Stimulated activated CD8-positive, alpha-beta memory T cell treated with anti-CD3 and anti-CD28 coated beads, Interleukin-2, amount 100 ng/mL, for 48 hours (primary cell): ENCODE measurements at places on chromosomes 3 and 15.
A peak's percentile ranks its signal among the peaks of the same experiment; 100 is the strongest.

GRCh38 chr3:31544634-31545033, 11.9 kb downstream of the STT3B start:
- DNase-seq, result no peak

DNA sequence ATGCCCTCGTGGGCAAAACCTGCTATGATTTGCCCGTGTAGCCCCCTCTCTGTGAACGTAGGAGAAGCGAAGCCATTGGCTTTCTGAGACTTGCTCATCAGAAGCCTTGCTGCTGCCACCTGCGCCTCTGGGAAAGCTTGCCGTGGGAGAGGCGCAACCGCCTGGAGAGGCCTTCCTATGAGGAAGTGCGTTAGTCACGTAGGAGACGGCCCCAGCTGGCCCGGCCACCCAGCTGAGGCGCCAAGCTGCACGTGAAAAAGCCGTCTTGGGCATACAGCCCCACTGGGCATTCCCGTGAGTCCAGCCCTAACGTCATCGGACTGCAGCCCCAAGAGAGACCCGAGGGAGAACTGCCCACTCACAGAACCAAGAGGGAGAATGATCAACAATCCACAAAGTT, 49.1 kb upstream of the TJP1 start:
- no peak for DNase-seq

DNA sequence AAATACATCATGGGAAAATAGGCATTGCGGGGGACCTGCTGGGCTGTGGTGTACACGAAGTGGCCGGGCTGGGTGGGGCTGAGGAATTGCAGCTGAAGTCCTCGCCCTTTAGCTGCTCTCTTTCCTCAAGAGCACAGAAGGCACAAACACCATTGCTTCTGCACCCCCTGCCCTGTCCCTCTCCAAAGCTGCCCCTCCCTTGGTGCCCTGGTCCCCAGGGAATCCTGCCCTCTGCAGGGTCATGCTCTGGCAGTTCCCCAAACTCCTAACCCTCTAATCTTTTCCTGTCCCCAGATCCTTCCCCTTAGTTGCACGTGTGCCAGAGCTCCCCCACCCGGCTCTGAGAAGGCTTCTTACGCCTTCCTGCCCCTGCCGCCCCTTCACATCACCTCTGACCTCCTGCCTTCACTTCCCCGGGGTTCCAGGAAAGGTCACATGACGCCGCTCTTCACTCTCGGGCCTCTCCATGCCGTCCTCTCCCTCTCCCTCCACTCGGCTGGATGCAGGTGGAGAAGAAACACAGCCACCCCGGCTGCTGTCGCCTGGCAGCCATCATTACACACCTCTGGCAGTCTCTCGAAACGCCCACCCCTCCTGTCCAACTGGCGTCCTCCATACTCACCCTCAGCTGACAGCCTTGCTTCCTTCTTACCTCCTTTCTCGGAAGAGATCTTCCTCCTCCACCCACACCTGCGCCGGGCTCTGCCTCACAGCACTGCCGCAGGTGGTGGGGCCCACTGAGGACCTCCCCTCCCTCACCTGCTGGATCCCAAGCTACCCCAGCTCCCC, 6.9 kb upstream of the PCSK6 start:
- DNase-seq, result no peak

DNA sequence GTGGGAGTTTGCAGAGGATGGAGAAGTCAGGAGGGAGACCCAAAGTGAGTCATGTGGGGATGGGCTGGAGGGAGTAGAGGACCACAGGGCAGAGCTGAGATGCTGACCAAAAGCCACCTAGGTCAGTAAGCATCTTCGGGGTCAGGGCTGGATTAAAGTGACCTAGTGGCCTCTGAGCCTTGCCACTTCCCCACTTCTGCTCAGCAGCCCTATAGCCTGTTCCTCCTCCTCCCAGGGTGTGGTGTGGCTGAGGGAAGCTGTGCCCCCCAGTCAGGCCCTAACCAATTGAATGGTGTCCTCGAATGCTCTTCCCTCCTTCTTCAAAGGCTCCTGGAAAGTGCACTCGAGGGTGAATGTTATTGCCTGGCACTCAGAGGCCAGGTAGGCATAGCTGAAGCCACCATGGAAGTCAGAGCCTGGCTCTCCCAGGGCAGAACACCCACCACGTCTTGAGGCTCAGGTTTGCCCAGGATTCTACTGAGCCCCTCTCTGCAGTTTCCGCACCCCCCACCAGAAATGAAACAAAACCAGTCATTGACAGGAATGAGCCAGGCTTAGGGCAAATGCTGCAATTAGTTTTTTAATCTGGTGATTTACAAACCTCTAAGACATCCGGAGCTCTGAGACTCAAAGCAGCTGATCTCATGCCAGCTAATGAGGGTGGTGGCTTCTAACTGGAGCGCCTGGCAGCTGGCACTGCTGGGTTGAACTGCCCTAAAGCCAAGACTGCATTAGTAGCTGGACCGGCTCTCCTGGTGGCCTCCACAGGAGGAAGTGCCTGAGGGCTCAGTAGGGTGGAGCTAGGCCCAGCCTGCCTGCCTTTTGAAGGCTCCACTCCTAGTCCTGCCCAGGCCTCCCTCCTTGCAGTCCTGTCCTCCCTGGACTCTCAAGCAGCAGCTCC, 26.0 kb upstream of the VIPR1 start:
- no peak for DNase-seq

- no peak for DNase-seq
These were observed 31.7 kb downstream of the HGD start for GRCh38 chr3:120650311-120650710.

- DNase-seq, result no peak
These were observed 82.2 kb downstream of the CPN2 start for GRCh38 chr3:194268654-194269512.

DNA sequence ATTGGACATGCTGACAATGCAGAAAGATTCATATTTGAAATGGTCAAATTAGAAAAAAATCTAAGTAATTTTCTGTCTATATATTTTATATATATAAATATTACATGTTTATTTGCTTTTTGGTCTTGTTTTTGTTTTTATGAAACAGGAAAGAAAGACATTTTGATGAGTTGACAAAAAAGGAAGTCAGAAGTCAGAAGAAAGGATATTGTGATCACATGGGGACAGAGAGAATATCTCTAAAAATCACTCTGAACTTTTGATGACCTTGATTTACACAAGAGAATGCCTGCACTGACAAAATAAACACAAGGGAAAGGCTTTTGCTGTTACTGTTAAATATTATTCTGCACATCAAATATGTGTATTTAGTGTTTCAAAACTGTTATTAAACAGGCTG, 811.2 kb downstream of the SI start:
- no peak for DNase-seq

- DNase-seq, result no peak
These were observed 116.3 kb downstream of the RPL22L1 start for GRCh38 chr3:170753421-170754310.

DNA sequence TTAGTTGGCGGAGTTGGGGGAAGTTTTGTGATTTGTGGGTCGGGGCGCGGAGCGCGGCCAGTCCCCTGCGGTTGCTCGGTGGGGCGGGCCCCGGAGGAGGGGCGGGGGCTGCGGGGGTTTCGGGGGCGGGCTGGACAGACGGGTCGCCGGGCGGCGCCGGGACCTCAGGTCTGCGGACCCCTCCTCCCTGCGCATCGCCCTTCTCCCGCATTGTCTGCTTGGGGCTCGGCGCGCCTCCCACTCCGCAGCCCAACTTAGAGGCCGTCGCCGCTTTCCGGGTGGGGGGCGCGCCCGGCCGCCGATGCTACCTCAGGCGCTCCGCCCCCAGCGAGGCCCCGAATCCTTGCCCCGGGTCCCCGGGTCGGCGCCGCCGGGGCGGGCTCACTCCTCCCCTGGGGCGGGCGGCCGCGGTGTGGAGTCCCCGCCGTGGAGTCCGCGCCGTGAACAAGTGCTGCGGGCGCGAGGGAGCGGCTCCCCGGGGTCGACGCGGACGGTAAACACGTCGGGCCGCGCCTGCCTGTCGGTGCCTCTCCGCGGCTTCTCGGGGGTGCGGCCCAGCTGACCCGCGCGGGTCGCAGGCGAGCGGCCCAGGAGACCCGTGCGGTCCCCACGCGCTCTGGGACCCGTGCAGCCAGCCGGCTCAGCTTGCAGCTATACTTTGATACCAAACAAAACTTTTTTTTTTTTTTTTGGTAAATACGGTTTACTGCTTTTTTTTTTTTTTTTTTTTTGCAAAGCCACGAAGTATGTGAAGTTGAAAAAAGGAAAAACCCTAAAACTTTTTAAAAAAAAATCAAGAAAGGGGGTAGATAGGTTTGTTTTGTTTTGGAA, 624 bp downstream of the AKAP13 start:
- DNase-seq, result peak; percentile 46
